ENCODE measurements at places on chromosomes 4 and X. TPM values are rescaled to one million over a fixed set of nuclear protein-coding genes. Genes with fewer than 3 reads are reported as not detected.

- peak; percentile 1 for DNase-seq
- H3K4me1 ChIP-seq, result no peaks in the 10 kb centered on the region
- no peaks in the 10 kb centered on the region for H3K27me3 ChIP-seq
- H3K36me3 ChIP-seq, result no peaks in the 10 kb centered on the region
Observed at GRCh38 chrX:150486011-150486410, 82.4 kb upstream of the MTM1 start.

DNA sequence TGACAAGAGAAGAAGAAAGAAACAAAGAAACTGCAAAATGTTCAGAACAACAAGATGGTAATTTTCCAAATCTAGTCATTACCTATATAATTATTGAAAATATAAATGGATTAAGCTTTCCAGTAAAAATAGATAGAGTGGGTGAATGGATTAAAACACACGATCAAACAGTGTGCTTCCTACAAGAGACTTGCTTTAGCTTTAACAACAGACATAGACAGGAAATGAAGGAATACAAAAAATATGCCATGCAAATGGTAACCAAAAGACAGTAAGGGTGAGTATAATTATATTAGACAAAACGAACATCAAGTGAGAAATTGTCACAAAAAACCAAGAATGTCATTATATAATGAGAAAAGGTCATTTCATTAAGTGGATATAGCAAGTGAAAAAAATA, 842.8 kb downstream of the CCSER1 start:
- no peak for DNase-seq
- H3K4me1 ChIP-seq, result no peaks in the 10 kb centered on the region
- no peaks in the 10 kb centered on the region for H3K27me3 ChIP-seq
- H3K4me3 ChIP-seq, result no peak overlapping the region

GRIPAP1 gene
- 100 TPM for total RNA-seq

GRCh38 chrX:70176938-70177533, at the start of gene DGAT2L6:
TSS of gene DGAT2L6 (plus strand) at chrX:70177483. CDS start at chrX:70177583, 100 bp downstream.
- no peaks in the 10 kb centered on the region for H3K4me1 ChIP-seq
- no peak within 1 kb of the TSS for H3K4me3 ChIP-seq
- no peaks in the 10 kb centered on the region for H3K36me3 ChIP-seq
- no peak for DNase-seq

TMEM35A gene
- total RNA-seq, result not detected

- H3K4me3 ChIP-seq, result no peak overlapping the region
- no peaks in the 10 kb centered on the region for H3K36me3 ChIP-seq
- H3K27ac ChIP-seq, result no peak overlapping the region
- no peak for DNase-seq
- no peaks in the 10 kb centered on the region for H3K4me1 ChIP-seq
Observed at GRCh38 chrX:44451056-44451455, 91.6 kb downstream of the FUNDC1 start.

DNA sequence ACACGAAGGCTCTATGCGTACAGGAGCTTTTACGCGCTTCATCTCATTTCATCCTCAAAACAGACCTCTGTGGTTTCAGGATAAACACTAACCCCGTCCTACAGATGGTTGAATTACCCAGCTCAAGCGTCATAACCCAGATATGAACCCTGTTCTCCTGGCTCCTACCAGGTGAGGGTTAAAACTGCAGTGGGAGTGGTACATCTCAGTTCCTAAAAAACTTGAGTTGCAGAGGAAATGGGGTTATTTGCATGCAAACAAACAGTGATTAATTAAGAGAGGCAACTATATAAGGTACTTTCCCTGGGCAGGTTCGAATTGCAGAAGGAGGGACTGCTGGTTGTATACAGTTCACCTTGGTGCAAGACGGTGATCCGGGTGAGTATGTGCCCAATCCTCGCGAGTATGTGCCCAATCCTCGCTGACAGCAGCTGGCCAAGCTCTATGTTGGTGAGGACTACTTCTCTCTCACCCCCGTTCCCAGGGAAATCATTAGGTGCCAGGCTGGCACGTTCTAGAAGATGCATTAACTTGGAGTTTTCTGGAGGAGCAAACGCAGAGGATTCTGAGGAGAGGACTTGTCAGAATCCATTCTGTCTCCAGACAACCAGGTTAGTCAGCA, 72.6 kb downstream of the FHDC1 start:
- no peaks in the 10 kb centered on the region for H3K4me1 ChIP-seq
- H3K27me3 ChIP-seq, result no peaks in the 10 kb centered on the region
- H3K4me3 ChIP-seq, result no peak overlapping the region

DNA sequence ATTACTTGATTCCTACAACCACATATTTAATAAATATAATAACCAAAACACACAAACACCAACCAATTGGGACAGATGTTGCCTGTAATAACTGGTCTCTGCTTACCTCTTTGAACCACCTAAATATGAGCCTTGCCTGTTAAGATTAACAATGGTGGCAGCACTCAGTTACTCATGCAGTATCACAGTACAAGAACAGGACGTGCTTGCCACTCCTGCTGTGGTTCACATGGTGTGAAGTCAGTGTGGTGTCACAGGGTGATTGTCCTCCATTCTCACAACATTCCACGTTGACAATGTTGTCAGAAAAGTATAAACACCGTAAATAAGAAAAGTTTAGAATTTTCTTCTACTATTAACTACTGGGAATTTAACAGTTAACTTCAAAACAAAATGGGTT, 365.0 kb downstream of the PPP3CA start:
- no peak overlapping the region for H3K4me3 ChIP-seq
- H3K27ac ChIP-seq, result no peak overlapping the region
- no peaks in the 10 kb centered on the region for H3K4me1 ChIP-seq
- H3K27me3 ChIP-seq, result no peaks in the 10 kb centered on the region
- no peak for DNase-seq
- no peaks in the 10 kb centered on the region for H3K36me3 ChIP-seq

GRCh38 chr4:55143858-55144257, 18.5 kb upstream of the KDR start:
- no peaks in the 10 kb centered on the region for H3K27me3 ChIP-seq
- H3K4me1 ChIP-seq, result no peaks in the 10 kb centered on the region
- H3K27ac ChIP-seq, result no peak overlapping the region

DNA sequence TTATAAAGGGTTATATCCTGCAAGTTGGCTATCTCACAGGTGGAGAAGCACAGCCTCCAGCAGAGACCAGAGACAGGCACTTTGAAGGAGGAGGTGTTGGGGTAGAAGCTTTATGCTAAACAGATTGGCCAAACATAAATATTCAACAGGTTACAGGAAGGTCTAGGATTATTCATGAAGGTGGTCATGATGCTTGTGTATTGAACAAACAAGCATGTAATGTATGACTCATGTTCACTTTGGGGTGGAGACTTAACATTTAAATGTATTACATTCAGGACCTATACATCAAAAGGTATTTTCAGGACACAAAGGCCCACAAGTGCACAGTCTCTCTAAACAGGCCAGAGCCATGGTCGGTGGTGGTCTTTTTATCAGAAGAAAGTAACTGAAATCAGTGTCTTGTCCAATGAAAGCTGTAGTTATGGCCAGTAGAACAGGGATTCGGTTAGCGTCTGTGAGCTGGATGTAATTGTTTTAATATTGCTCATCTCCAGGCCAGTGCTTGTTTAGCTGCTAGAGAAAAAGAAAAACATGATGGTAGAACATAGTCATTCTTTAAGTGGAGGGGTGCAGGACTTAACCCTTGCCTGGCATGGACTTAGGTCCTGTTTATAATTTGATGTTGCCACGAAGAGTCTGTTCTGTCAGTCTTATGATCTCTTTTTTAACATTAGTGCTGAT, 555.2 kb upstream of the PCDH10 start:
- H3K36me3 ChIP-seq, result no peaks in the 10 kb centered on the region
- H3K4me1 ChIP-seq, result no peaks in the 10 kb centered on the region
- no peak for DNase-seq
- no peak overlapping the region for H3K27ac ChIP-seq
- H3K27me3 ChIP-seq, result no peaks in the 10 kb centered on the region
- H3K4me3 ChIP-seq, result no peak overlapping the region

GRCh38 chr4:73172161-73172560, 86.4 kb downstream of the ANKRD17 start:
- no peak overlapping the region for H3K4me3 ChIP-seq
- DNase-seq, result no peak
- no peak overlapping the region for H3K27ac ChIP-seq
- H3K36me3 ChIP-seq, result peaks cover 91% of the 10 kb centered on the region

GRCh38 chr4:183175631-183176232, 76.7 kb downstream of the WWC2 start:
- H3K4me3 ChIP-seq, result no peak overlapping the region
- H3K27me3 ChIP-seq, result no peaks in the 10 kb centered on the region
- DNase-seq, result no peak
- H3K4me1 ChIP-seq, result no peaks in the 10 kb centered on the region
- H3K27ac ChIP-seq, result no peak overlapping the region
- H3K36me3 ChIP-seq, result no peaks in the 10 kb centered on the region

DNA sequence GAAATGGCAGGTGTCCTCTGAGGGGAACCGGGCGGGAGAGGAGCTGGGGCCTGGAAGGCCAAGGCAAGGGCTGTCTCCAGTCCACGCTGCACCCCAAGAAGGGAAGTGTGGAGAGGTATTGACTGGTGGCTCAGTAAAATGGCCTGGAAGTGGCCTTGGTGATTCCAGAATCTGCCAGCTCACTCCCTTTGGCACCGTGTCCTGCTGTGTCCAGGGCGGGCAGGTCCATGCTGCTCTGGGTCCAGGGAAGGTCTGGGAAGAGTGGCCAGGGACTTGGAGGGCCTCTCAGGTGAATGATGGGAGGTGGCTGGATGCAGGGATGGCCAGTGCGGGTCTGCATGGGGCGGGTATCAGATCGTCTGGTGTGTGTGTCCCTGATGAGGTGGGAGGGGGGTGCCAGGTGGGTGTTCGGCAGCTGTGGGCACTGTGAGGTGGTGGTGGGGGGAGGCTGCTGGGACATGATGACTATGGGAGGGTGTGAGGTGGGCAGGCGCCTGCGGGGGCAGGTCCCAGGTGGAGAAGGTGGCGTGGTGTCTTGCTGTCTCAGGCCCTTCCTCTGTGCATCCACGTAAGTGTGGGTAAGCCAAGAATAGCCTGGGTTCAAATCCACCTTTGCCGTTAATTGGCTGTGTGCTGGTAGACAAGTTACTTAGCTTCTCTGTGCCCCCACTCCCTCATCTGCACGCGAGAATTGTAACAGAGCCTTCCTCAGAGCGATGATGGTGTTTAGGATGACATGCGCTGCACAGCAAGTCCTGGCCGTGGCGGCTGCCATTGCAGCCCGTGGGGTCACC, 17.7 kb downstream of the RGS12 start:
- H3K27me3 ChIP-seq, result no peaks in the 10 kb centered on the region
- no peak overlapping the region for H3K27ac ChIP-seq
- H3K36me3 ChIP-seq, result no peaks in the 10 kb centered on the region

- no peaks in the 10 kb centered on the region for H3K27me3 ChIP-seq
- H3K36me3 ChIP-seq, result no peaks in the 10 kb centered on the region
- no peak for DNase-seq
- H3K4me3 ChIP-seq, result no peak overlapping the region
- H3K4me1 ChIP-seq, result peaks cover 9% of the 10 kb centered on the region
Observed at GRCh38 chr4:165222651-165222994, 15.3 kb downstream of the KLHL2 start.

GRCh38 chrX:123308658-123309057, 124.6 kb downstream of the GRIA3 start:
- no peaks in the 10 kb centered on the region for H3K27me3 ChIP-seq
- H3K4me3 ChIP-seq, result no peak overlapping the region
- no peaks in the 10 kb centered on the region for H3K36me3 ChIP-seq
- H3K4me1 ChIP-seq, result no peaks in the 10 kb centered on the region

GRCh38 chr4:45294464-45294863, 568.1 kb upstream of the GNPDA2 start:
- DNase-seq, result no peak
- no peak overlapping the region for H3K4me3 ChIP-seq
- no peaks in the 10 kb centered on the region for H3K4me1 ChIP-seq
- no peaks in the 10 kb centered on the region for H3K27me3 ChIP-seq
- H3K36me3 ChIP-seq, result no peaks in the 10 kb centered on the region

- H3K4me3 ChIP-seq, result peak overlapping the region; percentile 32
- H3K27me3 ChIP-seq, result no peaks in the 10 kb centered on the region
- H3K36me3 ChIP-seq, result no peaks in the 10 kb centered on the region
- peaks cover 100% of the 10 kb centered on the region for H3K4me1 ChIP-seq
Observed at GRCh38 chr4:152100379-152101201, 339.8 kb upstream of the GATB start.

DNA sequence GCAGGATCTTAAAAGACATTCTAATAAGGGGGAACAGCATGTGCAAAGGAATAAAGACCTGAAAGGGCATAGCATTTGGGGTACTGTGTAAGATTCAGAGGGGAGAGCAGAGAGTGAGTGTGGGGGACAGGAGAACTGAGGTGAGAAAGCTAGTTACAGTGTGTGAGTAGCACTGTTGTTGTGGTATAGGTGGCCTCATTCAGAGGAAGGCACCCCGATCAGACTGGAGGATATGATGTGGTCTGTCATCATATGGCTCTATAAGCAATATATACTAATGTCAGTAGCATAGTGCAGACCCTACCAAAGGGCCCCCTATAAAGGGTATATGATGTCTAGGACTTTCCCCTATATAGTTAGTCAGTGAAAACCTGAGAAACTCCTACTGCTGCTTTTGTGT, 175.8 kb downstream of the FMR1NB start:
- no peaks in the 10 kb centered on the region for H3K27me3 ChIP-seq
- DNase-seq, result no peak
- H3K4me3 ChIP-seq, result no peak overlapping the region
- H3K36me3 ChIP-seq, result no peaks in the 10 kb centered on the region

DNA sequence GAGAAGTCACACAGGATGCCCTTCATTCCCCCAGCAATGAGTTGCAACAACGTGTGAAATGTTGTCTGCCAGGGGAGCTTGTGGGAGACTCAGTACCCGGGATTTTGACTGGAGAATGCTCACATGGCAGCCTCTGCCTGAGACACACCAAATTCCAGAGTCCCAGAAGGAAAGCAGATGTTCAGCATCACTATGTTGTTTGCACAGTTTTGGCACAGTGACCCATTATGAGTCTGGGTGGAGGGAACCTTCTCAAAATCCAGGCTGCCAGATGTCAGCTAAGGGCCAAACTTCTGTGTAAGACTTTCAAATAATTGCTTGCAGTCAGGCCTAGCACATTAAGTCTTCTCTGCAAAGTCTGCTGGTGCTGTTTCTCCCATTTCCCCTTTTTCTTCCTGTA, 1029.7 kb upstream of the TENM3 start:
- H3K36me3 ChIP-seq, result no peaks in the 10 kb centered on the region
- H3K27ac ChIP-seq, result no peak overlapping the region
- H3K4me1 ChIP-seq, result no peaks in the 10 kb centered on the region
- H3K27me3 ChIP-seq, result no peaks in the 10 kb centered on the region
- no peak for DNase-seq
